HL-60 (cell line): ENCODE measurements at places on chromosomes 16 and 17.

- no peak for DNase-seq
Observed at GRCh38 chr17:19274893-19275292, 37.7 kb downstream of the EPN2 start.

DNA sequence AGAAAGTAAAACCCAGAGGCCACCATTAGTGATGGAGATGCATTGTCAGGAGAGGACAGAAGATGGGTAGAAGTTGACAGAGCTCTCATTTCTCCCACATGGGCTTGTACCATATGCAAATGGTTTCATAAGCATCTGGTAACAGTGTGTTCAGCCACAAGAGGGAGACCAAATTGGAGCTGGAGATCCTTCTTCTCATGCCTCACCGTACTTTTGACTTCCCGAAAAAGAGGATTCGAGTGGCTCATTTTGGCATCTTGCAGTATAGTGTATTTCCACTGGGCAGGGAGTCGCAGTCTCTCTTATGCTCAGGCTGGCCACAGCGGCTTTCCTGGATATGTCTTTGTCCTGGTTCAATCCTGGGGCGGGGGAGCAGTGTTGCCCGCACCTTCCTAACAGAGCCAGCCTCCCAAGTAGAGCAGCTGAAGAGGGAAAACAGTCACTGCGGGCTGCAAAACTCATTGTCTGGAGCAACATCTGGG, 23.8 kb downstream of the TBC1D3B start:
- DNase-seq = no peak

DNA sequence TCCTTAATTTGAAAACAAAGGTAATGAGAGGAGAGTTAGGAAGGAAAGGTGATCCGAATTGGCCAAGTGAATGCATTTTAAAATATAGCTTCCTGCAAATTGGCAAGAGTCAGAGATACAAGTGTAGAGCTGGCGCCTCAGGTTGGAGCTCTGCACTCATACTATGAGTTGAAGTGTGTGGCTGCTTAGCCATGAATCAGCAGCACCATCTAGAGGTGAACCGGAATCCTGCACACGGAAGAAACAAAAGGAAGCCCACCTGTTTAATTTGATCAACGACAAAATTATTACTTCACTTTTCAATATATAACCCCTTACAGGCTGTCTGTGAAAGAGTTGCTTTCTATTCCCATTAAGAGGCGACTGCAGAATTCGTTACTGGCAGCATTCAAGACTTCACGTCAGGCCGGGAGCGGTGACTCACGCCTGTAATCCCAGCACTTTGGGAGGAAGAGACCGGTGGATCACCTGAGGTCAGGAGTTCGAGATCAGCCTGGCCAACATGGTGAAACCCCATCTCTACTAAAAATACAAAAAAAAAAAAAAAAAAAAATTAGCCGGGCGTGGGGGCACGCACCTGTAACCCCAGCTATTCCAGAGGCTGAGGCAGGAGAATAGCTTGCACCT, 1253.7 kb upstream of the CDH8 start:
- peak; percentile 6 for DNase-seq

DNA sequence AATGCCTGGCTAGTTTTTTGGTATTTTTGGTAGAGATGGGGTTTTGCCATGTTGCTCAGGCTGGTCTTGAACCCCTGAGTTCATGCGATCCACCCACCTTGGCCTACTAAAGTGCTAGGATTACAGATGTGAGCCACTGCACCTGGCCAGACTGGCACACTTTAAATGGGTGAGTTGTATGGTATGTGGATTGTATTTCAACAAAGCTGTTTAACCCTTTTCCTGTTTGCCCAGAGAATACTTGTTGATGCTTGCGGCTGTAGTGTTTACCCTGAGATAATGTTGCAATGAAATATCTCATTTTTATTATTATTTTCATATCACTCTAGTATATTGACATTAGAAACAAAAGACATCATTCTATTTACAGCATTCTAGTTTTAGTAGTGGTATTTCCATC, 17.1 kb upstream of the TMEM94 start:
- DNase-seq = no peak

DNA sequence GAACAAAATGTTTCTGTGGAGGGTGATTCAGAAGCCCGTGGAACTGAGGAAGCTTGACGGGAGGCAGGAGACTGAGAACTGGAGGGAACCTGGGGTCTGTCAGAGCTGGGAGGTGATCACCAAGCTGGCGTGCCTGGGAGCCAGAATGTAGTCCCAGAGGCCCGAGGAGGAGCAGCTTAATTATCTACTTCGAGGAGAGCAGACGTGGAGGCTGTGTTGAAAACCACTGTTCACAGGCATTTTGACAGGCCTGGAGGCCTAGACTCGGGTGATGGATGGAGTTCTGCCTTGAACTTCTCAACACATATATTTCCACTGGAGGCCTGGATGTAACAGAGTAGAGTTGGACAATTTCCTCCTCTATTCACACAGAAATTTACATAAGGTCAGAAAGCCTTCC, 177.7 kb upstream of the SALL1 start:
- no peak for DNase-seq

- no peak for DNase-seq
Observed at GRCh38 chr16:74749291-74750055, 25.1 kb downstream of the FA2H start.

GRCh38 chr17:66283971-66284370, 18.4 kb upstream of the PRKCA start:
- no peak for DNase-seq

GRCh38 chr17:69864462-69864861, 210.6 kb upstream of the KCNJ16 start:
- no peak for DNase-seq

GRCh38 chr16:67240506-67240905, 6.8 kb downstream of the FHOD1 start:
- no peak for DNase-seq

DNA sequence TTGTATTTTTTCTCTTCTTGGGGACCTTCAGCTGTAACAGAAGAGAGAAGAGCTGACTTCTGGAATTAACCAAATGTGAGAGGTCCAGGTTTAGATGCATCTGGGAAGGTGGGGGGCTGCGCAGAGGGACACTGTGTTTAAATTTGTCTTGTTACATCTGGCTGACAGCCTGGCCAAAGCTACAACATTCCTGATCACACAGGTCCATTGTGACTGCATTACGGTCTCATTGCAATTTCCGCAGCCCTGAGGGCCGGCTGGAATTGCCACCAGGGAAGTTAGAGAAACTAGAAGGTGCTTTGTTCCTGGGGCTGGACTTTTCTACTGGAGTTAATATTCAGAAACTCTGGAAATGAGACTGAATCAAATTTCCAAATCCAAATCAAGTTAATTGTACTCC, 37.9 kb upstream of the LRRC75A start:
- DNase-seq = no peak

GRCh38 chr16:61798741-61799140, 237.5 kb downstream of the CDH8 start:
- no peak for DNase-seq

- no peak for DNase-seq
Observed at GRCh38 chr17:68102318-68102758, 66.8 kb downstream of the KPNA2 start.

GRCh38 chr17:42845918-42846593, 1.7 kb downstream of the AOC2 start:
- no peak for DNase-seq

DNA sequence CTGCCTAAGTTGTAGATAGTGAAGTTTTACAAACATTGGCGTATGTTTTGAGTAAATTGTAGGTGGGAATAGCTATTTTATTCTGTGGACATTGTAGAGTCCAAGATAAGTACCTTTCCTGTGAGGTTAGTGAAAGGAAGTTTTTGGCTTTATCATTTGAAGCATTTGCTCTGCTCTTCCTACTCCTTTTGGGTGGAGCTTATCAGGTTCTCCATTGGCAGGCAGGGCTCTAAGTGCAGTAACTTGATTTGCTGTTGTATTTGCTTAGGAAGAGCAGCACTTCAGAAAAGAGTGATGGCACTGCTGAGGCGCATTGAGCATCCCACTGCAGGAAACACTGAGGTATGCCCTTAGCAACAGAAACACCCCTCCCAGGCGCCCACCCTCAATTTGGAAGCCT, 70.1 kb downstream of the OMG start:
- no peak for DNase-seq

- DNase-seq = no peak
Observed at GRCh38 chr16:27745348-27745747, 195.4 kb downstream of the KATNIP start.

DNA sequence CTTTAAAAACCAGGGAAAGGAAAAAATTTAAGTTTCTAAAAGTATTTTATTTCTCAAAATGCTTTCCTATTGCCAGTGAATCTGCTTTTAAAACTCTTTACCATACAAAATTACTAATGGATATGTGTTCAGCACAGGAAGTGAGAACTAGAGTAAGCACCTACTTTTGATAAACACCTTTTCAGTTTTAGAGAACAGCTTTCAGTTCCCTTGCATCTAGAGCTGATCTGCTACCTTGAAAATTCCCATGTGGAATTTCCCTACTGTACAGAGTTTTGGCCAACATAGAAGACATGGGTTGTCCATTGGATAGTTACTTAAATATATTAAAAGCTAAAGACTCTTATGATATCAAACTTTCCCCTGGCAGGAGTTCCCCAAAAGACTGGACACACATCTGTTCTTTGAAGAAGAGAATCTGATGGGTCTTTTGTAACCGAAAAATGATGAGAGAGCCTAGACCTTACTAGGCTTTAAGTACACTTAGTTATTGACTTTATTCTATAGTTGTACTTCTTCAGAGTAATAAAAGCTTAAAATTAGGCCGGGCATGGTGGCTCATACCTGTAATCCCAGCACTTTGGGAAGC, 112.1 kb upstream of the CNTNAP4 start:
- no peak for DNase-seq

DNA sequence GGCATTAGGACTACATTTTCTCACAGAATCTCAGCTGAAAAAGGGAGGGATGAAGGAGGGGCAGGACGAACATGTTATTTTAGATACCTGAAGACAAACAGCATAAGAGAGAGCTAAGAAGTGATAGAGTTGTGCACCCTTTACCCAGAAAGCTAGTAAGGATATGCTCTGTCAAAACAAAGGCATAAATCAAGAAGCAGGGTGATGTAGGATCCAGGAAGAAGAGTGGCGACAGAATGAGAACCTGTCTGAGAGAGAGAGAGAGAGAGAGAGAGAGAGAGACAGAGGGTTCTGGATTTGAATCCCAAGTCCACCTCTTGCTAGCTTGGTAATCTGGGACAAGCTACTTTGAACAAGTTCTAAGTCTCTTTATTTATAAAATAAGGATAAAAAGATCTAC, 103.4 kb downstream of the SPAG9 start:
- DNase-seq = no peak

DNA sequence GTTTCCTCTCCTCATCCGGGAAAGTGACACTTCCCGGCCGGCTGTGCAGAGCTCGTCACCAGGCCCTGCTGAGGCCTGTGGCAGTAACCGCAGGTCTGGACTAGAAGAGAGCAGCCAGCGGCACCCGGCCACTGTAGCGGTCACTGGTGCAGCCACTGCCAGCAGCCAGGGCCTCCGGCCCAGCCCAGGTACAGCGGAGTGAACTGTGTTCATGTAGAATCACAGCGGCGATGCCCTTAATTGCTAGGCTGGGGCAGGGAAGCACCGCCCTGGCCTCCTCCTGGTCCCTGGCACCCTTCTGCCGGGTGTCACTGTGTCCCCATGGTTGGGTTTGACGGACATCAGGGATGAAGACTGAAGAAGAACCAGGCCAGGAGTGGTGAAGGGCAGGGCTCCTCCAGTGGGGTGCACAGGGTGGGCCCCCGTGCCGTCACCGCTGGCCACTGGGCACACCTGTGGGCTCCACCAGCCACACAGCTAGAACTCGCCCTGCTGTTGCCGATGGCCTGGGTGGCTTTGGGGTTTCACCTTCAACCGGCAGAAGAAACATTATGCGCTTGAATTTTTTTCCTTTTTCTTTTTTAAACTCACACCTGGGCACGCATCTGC, 165.2 kb upstream of the CHMP6 start:
- no peak for DNase-seq

GRCh38 chr17:14903854-14904253, 361.3 kb downstream of the PMP22 start:
- no peak for DNase-seq

DNA sequence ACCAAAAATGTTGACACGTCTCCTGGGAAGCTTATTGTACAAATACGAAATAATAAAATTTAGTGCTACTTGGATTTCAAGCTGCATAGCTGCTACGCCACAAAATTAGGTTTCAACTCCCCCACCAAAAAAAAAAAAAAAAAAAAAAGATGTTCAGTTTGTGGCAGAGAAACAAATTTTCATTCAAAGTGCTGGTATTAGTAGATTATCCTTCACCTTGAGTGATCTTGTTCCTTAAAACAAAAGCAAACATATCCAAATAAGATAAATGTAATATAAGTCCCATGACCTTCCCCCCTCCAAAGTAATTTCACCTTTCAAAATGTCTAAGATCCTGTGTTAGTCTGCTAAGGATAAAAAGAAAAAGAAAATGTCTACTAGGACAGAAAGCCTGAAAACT, 2.2 kb downstream of the TOB1 start:
- no peak for DNase-seq

- peak; percentile 76 for DNase-seq
Observed at GRCh38 chr16:29675811-29676643, 3.0 kb upstream of the QPRT start.

- DNase-seq = no peak
Observed at GRCh38 chr17:42841975-42842685, 2.2 kb upstream of the AOC2 start.

DNA sequence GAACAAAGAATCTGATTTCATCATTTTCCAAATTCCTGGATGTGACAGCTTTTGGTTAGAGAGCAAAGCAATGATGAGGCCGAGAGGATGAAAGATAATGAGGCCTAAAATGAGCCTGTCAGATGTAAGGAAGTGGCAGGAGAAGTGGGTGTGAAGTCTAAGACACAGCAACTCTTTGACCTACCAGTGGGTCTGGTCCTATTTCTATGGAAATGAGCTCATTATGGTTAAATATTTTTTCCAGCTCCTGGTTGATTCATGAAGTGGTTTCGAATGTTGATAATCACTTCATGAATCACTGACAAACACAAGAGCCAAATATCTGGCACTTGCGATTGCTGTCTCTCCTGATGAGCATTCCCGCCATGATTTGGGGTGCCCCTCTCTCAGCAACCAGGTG, 273.3 kb upstream of the CDH5 start:
- no peak for DNase-seq

DNA sequence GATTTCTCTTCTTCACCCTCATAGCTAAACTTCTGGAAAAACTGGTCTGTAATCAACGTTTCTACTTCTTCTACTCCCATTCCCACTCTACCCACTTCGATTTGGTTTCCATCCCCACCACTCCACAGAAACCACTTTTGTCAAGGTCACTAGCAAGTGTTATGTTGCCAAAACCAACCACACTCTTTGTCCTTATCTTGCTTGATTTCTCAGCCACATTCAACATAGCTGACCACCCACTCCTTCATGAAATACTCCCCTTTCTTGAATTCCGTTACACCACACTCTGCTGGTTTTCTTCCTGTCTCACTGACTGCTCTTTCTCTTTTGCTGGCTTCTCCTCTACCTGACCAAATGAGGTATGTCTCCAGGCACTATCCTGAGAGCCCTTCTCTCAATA, 11.9 kb downstream of the IKZF3 start:
- DNase-seq = no peak
